Hematopoietic multipotent progenitor cell treated with erythropoietin and hydrocortisone succinate and interleukin-3 and kit ligand, for 6 days (in vitro differentiated cells): ENCODE measurements at places on chromosomes 13 and 19.

DNA sequence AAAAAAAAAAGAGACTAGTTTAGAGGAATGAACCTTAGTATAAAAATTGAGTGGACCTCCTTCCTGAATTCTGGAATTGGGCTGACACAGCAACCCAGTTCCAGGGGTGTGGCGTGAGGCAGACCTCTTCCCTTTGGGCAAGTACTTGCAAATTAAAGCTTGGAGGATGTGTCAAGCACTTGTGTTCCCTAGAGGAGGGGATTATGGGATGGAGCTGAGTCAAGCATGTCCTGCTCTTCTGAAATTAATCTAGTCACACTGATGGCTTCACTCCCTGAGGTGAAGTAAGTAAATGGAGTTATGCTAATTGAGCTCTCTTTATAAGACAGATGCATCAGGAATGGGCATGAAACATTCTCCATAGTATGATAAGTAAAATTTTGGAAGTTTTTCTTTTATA lies 107.7 kb upstream of the HTR2A start:
- no peak for DNase-seq

GRCh38 chr13:33072282-33072681 lies 56.1 kb downstream of the KL start:
- DNase-seq: no peak

DNA sequence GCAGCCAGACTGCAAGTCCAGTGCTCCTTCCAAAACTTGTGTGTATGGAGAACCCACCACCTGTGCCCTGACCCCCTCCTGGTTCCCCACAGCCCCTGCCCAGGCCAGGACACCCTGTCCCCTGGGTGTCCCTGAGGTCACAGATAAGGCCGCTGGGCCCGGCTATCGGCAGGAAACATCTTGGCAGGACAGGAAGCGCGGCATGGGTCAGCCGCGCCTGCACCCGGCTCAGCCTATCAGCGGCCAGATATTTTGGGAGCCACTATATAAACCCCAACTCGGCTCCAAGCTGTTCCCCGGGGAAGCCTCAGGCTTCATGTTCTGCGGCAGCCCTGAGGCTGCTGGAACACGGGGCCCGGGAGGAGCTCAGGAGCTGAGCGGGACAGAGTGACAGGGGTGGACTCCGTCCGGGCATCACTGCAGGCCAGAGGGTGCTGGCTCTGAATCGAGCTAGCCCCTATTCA lies 60.8 kb downstream of the AP1M1 start:
- DNase-seq: peak; percentile 92

DNA sequence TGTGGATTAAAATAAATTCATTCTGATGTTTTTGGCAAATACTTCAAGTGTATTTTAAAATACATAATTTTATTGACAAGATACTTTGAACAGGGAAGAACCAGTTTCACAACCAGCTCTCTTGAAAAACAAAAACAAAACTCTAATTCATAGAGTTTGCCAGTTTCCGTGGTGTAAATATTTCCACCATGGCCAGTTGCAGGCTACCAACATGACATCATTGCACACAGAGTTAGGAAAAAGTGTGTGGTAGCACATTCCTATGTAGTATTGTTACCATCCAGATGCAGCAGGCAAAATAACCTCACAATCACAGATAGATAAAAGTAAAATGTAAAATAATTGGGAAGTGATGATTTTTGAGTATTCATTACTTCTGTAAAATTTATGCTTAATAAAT lies 7.7 kb upstream of the RNF113B start:
- DNase-seq: no peak

DNA sequence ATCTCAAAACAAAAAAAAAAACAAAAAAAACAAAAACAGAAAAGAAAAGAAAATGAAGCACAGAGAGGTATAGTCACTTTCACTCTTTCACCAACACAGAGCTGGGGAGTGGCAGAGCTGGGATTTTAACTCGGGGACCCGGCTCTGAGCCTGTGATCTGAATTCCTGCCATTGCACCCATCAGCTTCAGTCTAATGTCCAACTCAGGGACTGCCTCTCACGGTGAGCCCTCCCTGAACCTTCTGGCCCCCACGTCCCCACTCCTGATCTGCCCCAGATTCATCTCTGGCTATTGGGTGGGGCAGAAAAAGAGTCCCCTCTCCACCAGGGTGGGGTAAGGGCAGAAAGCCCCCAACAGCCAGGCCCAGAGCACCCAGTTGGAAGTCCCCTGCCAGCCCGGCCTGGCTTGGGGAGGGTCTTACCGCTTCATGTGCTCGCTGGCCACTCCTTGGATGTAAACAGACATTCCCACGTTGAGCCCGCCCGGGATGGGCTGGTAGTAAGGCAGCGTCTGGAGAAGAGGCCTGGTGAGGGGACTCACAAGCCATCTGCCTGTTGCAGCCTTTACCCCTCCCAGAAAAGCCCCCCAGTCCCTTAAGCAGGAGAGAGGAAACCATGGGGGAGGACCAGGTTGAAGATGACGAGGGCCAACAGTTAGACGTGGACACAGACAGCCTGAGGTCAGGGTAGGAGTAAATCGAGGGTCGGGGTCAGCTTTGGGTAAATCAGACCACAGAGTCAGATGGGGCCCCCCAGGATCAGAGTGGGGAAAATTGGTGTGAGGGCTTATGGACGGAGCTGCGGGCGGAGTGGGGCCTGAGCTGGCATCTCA lies 520 bp downstream of the LGALS4 start:
- no peak for DNase-seq

DNA sequence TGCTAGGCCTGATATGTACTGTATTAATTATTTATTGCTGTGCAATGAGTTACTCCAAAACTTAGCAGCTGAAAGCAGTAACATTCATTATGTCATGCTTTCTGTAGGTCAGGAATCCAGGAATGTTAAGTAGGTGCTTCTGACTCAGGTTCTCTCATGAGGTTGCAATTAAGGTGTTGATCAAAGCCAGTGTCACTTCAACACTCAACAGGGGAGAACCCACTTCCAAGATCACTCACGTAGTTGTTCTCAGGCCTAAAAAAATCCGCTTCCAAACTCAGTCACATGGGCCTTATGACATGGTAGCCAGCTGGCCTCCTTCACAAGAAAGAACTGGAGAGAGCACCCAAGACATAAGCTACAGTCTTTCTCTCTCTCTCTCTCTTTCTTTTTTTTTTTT lies 211.1 kb upstream of the NBEA start:
- DNase-seq: no peak

DNA sequence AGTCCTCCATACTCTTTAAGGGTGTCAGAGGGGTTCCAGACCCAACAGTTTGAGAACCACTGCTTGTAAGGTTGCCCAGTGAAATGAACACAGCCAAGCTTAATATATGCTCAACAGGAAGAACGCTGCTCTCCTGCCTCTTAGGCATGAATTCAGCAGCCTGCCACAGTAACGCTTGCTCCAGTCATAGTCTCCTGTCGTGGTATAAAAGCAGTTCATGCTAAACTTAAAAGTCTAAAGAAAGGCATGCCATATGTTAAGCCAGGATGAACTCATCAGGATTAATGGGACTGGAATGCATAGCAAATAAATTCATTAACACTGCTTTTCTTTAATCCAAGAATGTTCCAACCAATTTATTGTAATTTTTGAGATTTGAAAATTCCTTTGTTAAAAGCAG lies 38.7 kb downstream of the SLC7A1 start:
- no peak for DNase-seq

GRCh38 chr13:107835339-107836018 lies 379.9 kb downstream of the LIG4 start:
- DNase-seq: no peak

DNA sequence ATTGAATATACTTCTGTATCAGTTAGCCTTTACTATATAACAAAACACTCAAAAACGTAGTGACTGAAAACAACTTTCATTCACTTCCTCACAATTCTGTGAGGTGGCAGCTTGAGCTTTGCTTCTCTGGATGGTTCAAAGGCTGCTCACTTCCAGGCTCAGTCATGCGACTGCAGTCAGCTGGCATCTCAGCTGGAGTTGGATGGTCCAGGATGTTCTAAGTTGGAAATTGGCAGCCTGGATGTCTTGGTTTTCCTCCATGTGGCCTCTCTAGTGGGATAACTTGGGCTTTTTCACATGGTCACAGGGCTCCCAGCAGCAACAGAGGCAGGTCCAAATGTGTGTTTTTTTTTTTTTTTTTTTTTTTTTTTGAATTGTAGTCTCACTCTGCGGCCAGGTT lies 204.4 kb downstream of the LACC1 start:
- DNase-seq: no peak

GRCh38 chr13:36736119-36736726 lies 62.4 kb downstream of the SERTM1 start:
- DNase-seq: peak; percentile 80

DNA sequence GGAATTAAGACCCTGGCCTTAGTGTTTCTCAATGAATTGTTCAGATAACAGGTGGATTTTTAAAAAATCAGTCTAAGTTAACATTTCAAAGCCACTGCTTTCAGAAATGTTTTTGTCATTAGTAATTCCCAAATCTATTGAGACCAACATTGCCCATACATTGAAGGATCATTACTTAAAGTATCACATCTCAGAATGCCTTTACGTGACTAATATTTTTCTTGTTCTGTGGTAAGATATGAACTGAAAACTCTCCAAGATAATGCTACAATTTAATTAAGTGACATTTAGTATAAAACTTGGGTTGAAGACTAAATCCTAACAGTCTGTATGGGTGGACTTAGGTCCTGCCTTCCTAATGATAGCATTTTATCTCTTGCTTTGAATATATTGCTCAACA lies 59.4 kb upstream of the POSTN start:
- DNase-seq: no peak

DNA sequence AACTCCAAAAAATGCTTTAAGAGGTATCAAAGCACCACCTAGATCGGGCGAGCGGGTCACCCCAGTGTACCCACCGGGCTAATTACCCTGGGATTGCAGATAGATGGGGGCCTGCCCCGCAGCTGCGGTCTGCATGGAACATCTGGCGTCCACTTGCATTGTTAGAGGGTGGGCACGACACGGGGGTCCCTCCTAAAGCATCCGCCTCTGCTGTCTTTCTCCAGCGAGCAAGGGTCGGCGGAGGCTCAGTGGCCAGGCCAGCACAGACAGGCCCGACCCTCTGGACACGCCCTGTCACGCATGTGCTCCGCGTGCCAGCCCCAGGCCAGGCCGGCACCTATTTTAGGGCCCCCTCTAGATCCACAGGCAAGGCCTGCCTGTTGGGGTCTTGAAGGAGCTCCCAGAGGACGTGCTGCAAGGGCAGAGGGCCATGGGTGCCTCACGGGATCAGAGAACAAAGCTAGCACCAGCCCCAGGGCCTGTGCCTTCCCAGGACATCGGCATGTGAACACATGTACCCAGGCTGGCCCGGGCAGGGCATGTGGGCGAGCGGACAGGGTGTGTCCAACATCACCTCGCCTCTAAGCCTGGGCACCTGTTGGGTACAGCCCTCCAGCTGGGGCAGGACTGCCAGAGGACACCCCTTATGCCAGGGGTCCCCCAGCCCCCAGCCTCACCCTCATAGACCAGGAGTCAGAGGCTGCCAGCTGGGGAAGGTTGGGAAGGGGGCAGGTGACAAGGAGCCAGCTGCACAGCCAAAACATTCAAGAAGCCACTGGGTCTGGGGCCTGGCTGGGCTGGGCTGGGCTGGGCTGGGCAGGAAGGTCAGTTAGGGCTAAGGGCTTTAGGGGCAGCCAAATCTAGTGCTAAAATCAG lies 35.6 kb upstream of the NANOS3 start:
- peak; percentile 72 for DNase-seq

- no peak for DNase-seq
These were observed 21.3 kb upstream of the F7 start for GRCh38 chr13:113084094-113084942.

GRCh38 chr13:26681036-26681435 lies 79.5 kb downstream of the GPR12 start:
- DNase-seq: no peak

GRCh38 chr19:28492201-28492600 lies 720.8 kb downstream of the UQCRFS1 start:
- DNase-seq: no peak

DNA sequence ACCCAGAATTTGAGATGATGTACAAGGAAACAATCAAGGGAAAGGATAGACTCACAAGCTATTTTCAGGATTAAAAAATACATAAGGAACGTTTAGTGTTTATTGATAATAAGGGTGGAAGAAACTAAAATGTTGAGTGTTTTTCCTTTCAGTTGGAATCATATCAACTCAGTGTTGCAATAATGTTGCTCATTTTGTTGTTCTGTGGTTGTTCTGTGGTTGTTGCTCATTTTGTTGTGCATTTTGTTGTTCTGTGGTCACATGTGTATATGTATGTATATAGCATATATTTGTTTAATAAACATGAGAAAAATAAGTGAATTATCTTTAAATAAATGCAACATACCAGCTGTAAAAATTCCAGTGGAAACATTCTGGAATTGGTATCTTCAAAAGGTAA lies 262.4 kb upstream of the SPRY2 start:
- no peak for DNase-seq

DNA sequence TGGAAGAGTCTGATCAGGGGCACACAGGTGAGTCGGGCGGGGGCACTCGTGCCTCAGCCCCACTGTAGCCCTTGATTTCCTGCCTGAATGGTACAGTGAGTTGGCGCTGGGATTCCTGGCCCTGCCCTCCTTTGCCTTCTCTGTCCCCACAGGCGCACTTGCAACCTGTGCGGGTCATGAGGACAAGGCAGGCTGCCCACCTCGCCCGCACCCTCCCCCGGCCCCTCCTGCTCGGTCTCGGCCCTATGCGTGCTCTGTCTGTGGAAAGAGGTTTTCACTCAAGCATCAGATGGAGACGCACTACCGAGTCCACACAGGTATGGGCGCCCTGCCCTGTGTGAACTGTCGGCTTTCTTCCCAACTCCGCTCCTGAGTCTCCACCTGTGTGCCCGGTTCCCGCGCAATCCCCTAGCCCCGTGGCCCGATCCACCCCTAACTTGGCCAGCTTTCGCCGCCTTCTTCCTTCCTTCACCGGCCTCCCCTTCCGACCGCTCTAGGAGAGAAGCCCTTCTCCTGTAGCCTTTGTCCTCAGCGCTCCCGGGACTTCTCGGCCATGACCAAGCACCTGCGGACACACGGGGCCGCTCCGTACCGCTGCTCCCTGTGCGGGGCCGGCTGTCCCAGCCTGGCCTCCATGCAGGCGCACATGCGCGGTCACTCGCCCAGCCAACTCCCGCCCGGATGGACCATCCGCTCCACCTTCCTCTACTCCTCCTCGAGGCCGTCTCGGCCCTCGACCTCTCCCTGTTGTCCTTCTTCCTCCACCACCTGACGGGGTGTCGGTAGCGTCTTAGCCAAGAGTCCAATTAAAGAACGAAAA lies 1.6 kb upstream of the KMT2B start:
- peak; percentile 27 for DNase-seq

GRCh38 chr19:2040647-2041432 lies 10.2 kb downstream of the MKNK2 start:
- no peak for DNase-seq

- DNase-seq: peak; percentile 94
These were observed 73.0 kb downstream of the MAP4K1 start for GRCh38 chr19:38544569-38545315.
